NCI-H2171 (cell line): ENCODE measurements at places on chromosomes 7 and 10.
A peak's percentile ranks its signal among the peaks of the same experiment; 100 is the strongest.

GRCh38 chr10:77391605-77392235 is 245.9 kb downstream of the KCNMA1 start:
- peak; percentile 21 for DNase-seq

DNA sequence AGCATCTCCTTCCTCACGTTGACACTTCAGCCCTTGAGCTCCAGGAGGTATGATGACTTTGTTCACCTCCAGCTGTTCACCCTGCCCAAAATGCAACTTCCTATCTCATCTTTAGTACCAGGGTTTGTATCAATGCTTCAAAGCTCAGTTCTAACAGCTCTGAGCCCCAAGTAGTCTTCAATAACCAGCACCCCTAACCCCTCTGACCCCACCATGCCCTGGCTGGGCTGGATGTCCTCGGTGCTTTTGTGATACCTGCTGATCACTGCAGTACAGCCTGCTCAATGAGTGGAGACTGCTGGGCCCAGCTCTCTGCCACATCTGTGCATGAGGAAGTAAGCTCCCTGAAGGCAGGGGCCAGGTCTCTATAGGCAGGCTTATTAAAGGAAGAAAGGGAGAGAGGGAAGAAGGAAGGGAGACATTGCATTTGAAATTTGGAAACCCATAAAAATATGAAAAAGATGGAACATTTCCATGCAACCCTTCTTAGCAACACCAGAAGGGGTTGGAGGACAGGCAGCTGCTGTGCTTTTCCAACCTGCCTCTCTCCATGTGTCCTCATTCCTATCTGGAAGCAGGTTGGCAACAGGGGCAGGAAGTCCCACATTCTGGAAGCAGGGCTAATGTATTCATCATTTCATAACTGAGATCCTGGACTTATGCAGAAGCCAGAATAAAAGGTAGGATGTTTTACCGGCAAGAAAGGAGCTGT is 756.1 kb downstream of the GRID1 start:
- DNase-seq, result no peak

DNA sequence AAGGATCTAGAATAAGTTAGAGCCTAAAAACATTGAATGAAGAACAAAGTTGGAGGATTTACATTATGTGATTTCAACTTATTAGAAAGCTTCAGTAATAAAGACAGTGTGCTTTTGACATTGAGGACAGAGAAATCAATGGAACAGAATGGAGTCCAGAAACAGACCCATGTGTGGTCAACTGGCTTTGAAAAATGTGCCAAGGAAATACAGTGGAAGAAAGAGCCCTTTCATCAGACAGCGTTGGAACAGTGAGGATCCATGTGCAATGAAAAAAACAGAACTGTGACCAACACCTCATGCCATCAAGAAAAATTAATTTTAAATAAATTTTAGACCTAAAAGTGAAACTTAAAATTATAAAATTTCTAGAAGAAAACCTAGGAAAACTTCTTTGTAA is 50.6 kb upstream of the LRRC18 start:
- no peak for DNase-seq

DNA sequence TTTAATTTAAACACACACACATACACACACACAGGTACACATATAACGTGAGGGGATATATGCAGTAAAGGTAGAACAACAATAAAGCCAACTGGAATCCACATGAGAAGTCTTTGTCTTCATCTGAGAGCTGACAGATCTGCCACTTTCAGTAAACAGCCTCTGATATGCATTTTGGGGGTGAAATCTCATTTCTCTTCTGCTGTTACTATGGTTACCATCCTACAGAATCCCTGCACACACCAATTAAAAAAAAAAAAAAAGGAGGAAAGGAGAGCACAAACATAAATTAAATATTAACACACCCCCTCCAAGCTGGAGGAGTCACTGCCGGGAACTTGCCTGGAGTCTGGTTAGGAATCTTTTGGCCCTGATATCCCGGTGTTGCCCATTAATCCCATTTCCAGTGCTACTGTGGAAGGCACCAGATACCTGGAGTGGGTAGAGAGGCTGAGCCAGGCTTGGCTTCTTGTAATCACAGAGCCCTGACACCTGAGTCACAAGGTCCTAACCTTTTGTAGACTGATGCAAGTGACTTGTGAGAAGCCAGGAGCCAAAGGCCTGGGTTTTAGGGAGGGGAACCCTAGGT is 169.1 kb downstream of the LHFPL3 start:
- DNase-seq, result no peak

- no peak for DNase-seq
These were observed 10.0 kb upstream of the IFIT5 start for GRCh38 chr10:89404104-89405047.

GRCh38 chr10:77960829-77961329 is 34.3 kb upstream of the DLG5 start:
- DNase-seq, result no peak

- DNase-seq, result peak; percentile 11
These were observed 4.5 kb upstream of the ZNF438 start for GRCh38 chr10:31036209-31036608.

- DNase-seq, result no peak
These were observed 18.8 kb downstream of the VSIR start for GRCh38 chr10:71754562-71754961.

- DNase-seq, result no peak
These were observed 979 bp downstream of the LRRC4 start for GRCh38 chr7:128030263-128030653.

DNA sequence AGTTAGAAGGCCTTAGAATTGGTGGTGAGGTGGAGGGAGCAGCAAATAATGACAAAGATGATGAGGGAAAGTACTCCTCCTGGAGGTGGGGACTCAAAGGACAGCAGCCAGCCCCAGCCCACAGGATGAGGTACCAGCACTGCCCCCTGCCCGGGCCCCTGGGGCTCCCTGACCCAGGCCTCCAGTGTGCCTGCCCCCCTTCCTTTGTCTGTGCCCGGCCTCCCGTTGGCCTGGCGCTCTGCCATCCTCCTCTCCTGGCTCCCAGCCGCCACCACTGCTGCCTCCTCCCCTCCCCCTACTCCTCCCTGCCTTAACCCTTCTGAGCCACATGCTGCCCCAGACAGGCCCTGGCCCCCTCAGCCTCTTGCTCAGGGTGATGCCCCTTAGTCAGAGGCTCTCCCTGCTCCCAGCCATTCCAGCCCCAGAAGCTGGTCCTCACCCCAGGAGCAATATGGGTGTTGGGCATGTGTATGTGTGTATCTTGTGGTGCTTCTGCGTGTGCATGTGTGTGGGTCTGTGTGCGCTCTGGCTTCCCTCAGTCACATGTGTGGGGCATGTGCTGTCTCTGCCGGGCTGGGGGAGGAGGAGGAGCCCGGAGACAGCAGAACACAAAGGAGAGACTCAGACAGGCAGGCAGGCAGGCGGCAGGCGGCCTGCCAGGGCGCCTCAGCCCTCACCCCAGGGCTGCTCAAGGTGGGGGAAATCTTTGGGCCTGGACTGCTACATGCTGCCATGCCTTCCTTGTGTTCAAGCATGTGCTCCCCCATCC is 2.6 kb downstream of the LDB1 start:
- peak; percentile 77 for DNase-seq
